Activated T-cell treated with anti-CD3 and anti-CD28 coated beads for 1 hour (primary cell): ENCODE measurements at places on chromosomes 6 and 20.

GRCh38 chr20:38843346-38843745 lies 37.8 kb downstream of the PPP1R16B start:
- no peak for DNase-seq

GRCh38 chr6:115592025-115592424 lies 468.7 kb downstream of the FRK start:
- DNase-seq, result no peak

GRCh38 chr20:24027229-24027628 lies 38.6 kb upstream of the GGTLC1 start:
- peak; percentile 48 for DNase-seq

DNA sequence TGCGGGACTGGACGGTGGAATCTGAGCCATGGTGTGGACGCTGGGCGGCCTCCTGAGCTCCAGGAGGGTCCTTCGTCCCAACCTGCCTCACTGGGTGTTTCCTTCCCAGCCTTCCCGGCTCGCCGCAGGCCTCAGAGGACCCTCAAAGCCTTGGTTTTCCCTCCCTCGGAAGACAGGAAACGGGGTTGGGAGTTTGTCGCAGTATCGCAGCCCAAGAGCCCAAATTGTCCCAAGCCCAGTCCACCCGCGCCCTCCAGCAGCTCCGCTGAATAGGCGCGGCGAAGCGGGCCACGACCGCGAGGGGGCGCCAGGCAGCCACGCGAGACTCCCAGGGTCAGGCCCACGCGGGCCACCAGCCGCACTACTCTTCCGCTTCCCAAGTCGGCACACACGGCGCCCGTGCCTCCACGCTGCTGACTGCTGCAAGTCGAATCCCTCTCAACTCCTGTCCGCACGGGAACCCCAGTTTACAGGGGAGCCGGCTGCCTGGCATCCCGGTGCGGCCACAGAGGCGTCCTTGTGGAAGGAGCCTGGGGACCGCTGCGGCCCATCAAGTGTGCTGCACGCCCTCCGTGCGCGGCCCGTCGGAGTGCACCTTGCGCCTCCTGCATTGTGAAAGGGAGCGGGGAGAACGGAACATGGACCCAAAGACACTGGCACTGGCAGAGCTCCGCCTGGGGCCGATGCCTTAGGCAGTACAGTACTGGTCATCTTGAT lies 40.4 kb upstream of the HMGA1 start:
- peak; percentile 91 for DNase-seq

DNA sequence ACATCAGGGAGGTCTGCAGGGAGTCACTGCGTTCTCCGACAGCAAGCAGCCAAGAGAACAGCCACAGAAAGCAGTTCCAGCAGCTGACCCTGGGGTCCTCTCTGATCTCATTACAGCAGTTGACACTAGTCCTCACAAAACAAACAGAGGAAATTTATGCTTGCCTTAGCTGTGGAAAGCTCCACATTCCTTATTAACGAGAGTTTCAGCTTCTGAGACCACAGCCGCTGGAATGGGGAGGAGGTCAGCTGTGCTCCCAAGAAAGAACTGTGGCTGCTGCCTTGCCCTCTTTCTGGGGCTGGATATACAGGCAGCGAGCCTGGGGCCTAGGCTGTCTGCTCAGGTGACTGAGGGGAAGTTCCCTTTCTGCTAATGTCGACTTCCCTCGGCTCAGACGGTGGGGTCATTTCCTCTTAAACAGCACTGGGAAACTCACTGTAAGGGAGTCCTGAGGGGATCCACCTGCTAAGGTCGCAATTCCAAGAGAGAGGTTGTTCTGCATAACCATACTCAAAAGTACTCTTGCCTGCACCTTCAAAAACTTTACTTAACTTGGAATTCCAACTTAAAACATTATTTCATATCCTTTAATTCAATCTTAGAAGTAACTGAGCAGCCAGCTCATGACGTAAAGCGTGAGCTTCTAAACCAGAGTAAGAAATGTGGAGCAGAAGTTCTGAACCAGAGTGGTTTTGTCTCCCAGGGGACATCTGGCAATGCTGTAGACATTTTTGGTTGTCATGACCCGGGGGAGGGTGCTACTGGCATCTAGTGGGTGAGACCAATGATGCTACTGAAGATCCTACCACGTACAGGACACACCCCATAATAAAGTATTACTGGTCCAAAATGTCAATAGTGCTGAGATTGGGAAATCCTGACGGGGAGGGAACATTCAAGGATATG lies 80.3 kb downstream of the BACH2 start:
- DNase-seq, result no peak

GRCh38 chr20:57702521-57702920 lies 7.3 kb downstream of the PMEPA1 start:
- no peak for DNase-seq

GRCh38 chr20:5919626-5920544 lies 30.4 kb downstream of the TRMT6 start:
- no peak for DNase-seq

DNA sequence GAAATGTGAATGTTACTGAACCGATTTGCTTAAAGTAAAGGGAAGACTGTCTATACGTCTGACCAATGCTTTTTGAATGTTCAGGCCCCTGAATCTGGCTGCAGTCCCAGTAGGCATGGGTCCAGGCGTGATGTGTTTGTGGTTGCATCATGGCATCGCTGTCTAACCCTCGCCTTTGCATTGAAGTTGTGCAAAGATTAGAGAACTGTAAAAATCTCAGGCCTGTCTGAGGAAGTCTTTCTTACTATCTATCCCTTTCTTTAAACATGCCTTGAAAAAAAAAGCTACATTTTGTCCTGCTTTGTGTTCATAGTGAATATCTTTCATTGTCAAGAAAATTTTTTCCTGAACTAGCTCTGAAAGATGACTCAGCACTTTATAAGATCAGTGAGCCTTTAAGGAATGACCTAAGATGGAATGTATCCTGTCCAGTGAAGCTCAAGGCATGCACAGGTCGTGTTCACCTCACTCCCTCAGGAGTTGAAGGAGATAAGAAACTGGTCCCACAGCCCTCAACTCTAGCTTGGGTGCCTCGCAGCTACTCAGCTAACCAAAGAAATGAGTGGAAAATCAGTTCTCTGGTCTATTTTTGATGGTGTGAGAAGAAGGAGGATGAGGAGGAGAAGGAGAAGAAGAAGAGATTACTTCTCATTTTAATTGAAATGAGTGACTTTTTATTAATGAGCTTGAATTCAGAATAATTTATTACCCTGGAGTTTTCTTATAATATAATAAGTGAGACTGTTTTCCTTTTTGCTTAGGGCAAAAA lies 48.6 kb downstream of the TPD52L1 start:
- no peak for DNase-seq

DNA sequence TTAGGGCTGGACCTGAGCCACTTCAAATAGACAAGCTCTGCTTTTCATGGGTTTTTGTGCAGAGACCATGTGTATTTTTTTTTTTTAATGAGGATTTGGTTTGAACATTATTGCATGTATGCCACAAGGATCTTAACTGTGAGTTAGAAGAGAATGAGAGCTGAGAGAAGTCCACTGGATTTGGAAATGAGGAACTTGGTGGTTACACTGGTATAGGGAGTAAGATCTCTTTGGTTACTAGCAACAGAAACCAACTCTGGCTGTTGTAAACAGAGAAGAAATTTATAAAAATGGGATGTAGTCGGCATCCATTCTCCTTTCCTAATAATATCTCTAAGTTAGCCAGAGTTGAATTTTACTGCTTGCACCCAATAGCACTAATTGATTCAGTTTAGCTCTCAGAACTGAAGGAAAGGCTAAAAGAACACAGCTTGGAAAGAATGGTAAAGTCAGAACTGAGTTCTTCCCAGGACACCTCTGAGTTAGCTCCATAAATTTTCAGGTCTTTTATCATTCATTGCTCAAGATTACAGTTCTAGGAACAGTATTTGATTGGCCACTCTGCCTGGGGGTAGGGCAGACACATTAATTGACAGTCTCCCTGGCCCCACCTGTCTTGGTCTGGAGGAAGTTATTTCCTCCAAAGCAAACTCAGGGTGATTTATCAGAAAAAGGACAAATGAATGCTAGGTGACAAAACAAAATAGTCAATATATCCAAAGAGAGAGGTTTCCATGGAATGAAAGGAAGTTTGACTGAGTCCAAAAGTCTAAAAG lies 3.9 kb upstream of the WFDC2 start:
- DNase-seq, result no peak

GRCh38 chr6:105075210-105075609 lies 104.6 kb downstream of the POPDC3 start:
- no peak for DNase-seq

DNA sequence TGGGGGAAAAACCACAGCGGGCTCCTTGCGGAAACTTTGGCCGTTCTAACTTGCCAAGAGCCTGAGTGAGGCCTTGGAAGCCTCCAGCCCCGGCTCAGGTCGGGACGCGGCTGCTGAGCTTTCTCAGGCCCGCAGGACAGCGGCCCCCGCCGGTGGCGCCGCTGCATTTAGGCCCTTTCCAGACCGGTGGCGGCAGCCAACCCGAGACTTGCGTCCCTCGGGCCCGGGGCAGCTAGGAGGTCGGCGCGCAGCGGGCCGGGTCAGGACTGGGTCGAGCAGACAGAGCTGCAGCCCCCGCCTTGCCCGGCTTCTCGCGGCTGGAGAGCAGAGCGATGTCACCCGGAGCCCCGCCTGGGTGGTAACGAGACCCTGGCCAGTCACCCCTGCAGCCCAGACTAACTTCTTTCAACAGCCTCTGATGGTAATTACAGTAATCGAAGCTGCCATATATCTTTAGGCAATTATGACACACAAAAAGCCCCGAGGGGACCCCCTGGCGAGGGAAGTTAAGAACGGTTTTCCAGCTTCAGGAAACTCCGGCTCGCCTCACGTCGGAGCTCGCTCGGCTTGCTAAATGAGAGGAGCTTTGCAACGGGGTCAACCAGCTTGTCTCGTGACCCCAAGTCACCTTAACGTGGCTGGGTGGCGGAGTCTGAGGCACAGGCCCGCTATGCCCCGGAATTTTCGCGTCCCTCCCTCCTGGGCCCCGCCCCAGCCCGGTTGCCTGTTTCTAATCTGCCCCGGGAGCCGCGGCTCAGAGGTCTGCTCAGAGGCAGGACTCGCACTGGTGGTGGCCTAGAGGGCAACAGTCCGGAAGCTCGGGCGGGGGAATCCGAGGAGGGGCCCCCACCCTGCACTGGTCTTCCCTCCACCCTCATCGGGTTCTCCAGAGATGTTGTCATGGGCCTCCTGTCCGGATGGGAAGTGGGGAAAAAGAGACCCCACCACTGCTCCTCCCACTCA lies 3.0 kb downstream of the NR2E1 start:
- DNase-seq, result no peak

DNA sequence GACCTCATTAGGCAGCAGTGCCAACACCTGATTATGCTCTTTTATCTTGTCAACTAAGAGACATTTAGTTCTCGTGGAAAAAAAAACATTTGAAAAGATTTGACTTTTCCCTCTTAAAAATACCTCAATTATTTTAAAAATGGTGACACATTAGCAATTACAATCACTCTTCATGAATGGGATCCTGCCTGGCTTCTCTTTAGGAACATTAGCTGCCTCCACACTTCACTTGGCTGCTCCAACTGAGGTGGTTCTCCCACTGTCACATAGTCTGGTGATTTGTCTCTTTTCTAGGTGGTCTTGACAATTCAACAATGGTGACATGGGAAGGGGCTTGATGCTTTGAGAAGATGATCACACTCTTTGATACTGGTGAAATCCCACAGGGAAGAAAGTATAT lies 26.2 kb upstream of the SLC35F1 start:
- DNase-seq, result no peak

DNA sequence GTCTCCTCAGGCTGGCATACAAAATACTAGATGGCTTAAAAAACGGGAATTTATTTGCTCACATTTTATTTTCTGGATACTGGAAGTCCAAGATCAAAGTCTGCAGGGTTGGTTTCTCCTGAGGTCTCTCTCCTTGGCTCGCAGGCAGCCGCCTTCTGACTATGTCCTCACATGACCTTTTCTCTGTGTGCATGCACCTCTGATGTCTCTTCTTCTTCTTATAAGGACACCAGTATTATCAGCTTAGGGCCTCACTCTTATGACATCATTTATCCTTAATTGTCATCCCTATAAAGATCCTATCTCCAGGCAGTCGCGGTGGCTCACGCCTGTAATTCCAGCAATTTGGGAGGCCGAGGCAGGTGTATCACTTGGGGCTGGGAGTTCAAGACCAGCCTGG lies 9.3 kb upstream of the TRIM27 start:
- DNase-seq, result no peak

GRCh38 chr20:36344517-36345132 lies 38.5 kb downstream of the DLGAP4 start:
- no peak for DNase-seq
